ENCODE measurements at places on chromosomes 2 and 18.

GRCh38 chr2:28821295-28821958 lies 10.8 kb downstream of the SPDYA start:
- ATAC-seq, result peak; percentile 76

DNA sequence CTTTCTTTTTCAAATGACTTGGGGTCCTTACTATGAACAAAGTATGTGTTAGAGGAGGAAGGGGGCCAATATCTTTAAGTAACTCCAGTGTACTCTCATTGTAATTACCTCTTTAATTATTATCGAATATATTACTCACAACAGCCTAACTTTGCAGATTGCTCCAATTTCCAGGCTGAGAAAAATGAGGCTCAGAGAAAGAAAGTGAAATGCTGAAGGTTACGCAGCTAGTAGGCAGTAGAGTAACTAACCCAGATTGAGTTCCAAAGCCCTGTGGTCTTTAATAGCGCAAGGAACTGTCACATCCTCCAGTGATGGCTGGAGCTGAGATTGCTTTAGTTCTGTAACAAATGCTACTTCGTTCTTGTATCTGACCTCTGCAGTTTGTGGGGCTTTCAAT lies 2.2 kb upstream of the GYPC start:
- no peak for ATAC-seq

- ATAC-seq, result no peak
These were observed 147.4 kb downstream of the LNPK start for GRCh38 chr2:175854665-175855064.

DNA sequence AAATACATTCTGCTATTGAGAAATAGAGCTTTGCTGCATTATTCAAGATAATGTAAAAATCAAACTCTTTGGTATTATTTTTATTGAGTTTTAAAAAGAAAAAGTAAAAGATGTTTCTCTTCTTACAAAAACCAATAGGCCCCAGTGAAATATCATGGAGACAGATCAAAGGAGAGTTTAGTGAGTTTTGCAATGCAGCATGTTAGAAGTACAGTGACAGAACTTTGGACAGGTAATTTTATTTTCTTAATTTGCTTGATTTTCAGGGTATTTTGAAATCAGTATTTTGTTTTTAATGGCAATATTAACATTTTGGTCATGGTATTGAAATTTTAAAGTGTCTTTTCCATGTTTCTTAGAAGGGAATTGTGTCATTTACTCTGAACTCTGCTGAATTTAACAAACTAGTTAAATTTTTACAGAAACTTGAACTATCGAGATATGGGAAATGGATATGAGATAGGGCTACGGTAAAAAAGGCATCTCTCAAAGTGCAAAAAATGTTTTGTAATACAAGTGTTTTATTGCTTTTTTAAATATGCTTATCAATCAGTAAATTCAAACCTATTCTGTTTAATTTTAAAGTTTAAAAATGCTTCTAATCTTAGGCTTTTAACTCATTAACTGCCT lies 13.8 kb downstream of the DNAJC10 start:
- no peak for ATAC-seq

- ATAC-seq, result no peak
These were observed 39.4 kb downstream of the SLC8A1 start for GRCh38 chr2:40412456-40412855.

DNA sequence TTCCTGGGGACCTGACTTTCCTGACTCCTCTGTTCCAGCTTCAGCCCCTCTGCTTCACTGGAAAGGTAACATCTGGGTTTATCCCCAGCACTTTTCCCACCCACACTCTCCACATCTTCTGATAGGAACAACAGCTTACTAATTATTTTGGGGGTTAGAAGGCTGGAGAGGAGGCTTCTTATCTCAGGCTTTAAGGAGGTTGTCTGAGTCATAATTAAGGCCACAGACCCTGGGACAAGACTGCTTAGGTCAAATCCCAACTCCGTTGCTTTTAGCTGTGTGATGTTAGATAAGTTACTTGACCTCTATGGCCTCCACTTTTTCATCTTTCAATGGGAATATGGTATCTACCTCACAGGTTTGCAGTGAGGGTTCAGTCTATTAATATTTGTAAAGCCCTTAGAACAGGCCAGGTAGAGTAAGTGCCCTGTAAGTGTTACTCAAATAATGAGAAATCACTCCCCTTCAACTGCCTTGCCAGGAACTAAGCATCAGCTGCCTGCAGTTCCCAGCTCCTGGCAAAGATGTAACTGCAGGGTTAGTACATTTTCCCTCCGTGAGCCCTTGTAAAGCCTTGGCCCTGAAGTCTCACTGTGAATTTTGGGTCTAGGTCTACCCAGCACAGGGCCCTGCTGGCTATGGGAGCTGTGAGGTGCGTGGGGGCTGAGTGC lies 123.6 kb downstream of the MTX2 start:
- no peak for ATAC-seq
